ENCODE measurements at places on chromosomes 2 and 18.

GRCh38 chr2:233789554-233789953, 11.4 kb downstream of the MROH2A start:
- no peak for DNase-seq

DNA sequence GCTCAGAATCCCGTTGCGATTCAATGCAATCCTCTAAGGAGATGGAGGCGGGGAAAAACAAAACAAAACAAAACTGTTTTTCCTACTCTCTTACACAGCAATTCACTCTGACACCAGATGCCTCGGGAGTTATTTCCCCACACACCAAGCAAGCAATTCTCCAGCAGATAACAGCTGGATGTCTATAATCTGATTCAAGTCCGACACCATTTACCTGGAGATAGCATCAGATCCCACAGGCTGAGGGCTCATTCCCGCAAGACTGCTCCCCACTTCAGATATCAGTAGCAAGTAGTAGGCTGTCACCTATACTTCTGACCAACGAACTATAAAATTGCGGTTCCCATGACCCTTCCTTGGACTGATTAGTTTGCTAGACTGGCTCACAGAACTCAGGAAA, 58.7 kb downstream of the DTNB start:
- DNase-seq = no peak

DNA sequence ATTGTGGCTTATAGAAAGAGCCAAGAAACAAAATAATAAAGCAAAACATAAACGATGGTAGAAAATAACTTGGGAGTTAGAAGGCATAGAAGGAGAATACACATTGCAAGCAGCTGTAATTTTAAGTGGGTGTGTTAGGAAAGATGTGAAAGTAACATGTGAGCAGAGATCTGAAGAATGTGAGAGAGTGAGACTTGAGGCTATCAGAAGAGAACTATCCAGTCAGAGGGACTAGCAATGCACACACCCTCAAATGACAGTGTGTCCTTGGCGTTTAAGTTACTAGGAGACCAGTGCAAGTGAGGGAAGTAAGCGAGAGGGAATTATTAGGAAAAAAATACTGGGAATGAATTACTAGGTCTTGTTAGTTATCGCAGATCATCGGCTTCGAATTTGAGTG, 304.9 kb downstream of the DSEL start:
- DNase-seq = no peak

GRCh38 chr18:60675801-60676200, 303.2 kb upstream of the MC4R start:
- DNase-seq = no peak

GRCh38 chr2:146665800-146666199, 1179.0 kb upstream of the ACVR2A start:
- no peak for DNase-seq

GRCh38 chr2:1318366-1319009, 94.8 kb upstream of the TPO start:
- DNase-seq = no peak

DNA sequence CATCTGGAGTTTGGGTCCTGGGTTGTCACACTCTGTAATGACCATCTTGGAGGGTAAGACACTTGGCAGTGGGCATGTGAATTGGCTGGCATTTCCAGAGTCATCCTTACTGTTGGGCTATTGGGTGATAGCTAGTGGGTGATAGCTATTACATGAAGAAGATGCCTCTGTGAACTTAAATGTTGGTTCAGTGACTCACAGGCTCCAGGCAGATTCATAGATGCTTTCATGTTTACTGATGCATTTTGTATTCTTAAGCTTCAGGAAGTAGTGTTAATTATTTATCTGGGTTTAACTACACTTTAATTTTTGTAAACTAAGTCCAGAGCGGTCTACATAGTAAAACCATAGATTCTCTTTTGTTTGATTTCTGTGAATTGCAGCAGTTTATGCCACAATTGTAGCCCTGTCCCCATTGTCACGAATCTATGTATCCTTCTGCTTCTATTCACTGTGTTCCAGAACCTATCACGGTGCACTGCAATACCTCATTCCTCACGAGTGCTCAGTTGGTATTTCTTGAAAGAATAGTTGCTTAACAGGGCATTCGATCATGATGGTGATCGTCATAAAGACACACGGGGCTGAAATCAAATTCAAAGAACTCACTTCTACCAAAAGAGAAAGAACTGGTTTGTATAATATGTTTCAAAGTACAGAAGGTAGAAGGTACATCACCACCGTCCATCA, 79.7 kb downstream of the GBX2 start:
- DNase-seq = no peak

GRCh38 chr2:81266106-81266505, 961.6 kb upstream of the LRRTM1 start:
- DNase-seq = peak; percentile 29

DNA sequence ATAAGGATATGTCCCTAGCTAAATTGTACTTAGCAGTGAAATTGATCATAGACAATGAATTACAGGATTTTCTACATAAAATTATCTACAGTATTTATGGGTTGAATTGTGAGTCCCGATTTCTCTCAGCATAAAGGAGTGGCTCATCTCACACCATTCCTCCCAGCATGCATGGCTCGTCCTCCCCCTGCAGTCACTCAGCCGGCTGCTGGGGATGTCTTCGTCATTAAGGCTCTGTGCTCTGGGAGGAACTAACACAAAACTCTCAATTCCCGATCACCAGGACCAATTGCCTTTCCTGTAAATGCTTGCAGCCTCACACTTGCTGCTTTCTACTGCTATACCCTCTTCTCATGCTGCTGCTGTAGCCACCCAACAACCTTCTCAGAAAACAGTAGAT, 75.9 kb downstream of the TXNL1 start:
- no peak for DNase-seq

DNA sequence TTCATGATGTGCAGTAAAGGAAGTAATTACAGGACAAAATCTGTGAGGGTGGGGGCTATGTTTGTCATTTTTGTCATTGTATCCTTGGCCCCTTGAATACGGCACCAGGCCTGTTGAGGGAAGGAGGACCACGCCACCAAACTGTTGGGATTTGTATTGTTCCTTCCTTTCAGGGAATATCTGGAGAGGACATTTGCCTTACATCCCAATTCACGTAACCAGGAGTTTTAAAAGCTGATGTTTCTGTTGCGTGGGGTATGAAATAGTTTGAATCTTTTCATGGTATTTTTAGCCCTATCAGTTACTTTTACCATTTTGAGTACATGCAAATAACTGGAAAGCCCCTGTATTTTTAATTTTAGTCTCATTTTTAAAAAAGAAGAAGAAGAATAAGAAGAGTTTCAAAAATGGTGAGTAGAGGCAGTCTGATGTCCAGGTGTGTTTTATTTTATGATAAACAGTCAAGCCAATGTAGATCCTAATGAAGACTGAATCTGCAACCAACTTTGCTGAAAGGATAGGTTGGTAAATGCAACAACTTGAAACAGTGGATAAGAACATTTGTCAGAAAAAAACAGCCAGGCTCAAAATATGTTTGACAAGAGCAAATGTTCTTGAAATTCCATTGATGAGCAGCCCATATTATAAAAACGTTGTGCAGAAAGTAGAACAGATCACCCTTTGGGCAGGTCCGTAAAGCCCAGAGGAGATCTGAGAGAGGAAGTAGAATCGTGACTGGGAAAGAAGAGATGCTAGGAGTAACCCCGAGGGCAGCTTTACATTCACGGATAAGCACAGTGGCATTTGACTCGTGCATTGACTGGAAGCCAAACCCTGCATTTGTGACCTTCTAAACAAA, 54.5 kb downstream of the RASGRP3 start:
- DNase-seq = no peak

DNA sequence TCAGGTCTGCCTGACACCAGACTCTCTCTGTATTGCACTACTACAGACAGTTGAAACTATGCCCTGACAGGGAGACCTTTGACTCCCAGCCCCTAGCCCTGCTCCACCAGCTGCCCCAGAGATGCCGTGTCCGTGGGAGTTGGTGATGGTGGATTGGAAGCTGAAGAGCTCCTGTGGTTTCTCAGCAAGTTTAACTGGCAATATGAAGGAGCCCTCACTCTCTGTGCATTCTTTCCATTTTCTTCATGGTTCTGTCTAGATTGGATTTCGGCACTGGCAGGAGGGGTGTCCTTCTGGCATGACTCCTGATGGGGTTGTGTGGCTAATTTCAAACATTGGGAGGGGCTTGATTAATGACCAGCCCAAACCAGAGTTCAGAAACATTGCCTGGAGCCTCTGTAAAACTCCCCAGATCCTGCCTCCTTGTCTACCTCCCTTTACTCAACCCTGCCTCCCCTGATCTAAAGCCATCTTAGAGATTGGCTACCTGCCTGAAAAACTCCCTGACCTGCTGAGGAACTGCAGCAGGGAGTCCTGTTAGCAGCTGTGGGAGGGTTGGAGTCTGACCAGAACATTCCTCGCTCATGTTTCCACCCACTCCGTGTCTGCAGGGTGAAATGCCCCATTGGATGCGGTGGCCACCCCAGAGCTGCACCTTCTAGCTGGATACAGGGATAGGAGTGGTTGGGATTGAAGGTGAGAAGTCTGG, 206.9 kb upstream of the SPRED2 start:
- DNase-seq = no peak

DNA sequence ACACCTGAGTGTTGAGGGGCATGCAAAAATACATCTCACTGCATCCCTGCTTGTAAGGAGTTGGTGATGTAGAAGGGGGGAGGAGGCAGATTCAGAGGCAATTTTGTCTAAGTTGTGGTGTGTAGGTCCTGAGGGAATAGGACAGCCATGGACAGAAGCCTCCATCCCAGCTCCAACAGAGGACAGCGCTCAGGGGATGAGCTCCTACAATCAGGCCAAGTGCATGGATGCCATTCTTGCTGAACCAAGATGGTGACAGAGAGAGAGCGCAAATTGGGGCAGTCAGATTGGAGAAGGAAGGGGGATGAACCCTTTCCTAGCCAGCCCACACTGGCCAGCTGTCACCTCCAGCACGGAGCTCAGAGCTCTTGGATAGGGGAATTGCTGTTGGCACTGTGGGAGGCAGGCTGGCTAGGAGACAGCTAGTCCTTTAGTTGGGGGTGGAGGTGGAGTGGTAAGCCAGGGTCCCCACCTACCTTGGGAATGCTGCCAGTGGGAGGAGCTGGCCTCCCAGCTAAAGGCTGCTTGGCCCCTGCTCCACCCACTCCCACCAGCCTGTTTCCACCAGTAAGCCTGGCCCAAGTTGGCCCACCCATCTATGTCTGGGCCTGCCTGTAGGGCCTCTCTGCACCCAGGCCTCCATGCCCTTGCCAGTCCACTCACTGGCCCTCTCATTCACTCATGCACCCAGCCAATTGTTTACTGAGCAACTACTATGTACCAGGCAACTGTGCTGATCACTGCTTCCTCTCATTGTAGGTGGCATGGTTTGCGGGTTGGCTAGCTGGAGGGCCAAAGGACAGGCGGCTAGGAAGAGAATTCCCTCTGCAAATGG, 2.5 kb upstream of the PER2 start:
- DNase-seq = no peak

- DNase-seq = no peak
Observed at GRCh38 chr2:159683817-159684216, 28.5 kb upstream of the MARCHF7 start.

GRCh38 chr18:56019908-56020307, 431.9 kb upstream of the TCF4 start:
- no peak for DNase-seq

DNA sequence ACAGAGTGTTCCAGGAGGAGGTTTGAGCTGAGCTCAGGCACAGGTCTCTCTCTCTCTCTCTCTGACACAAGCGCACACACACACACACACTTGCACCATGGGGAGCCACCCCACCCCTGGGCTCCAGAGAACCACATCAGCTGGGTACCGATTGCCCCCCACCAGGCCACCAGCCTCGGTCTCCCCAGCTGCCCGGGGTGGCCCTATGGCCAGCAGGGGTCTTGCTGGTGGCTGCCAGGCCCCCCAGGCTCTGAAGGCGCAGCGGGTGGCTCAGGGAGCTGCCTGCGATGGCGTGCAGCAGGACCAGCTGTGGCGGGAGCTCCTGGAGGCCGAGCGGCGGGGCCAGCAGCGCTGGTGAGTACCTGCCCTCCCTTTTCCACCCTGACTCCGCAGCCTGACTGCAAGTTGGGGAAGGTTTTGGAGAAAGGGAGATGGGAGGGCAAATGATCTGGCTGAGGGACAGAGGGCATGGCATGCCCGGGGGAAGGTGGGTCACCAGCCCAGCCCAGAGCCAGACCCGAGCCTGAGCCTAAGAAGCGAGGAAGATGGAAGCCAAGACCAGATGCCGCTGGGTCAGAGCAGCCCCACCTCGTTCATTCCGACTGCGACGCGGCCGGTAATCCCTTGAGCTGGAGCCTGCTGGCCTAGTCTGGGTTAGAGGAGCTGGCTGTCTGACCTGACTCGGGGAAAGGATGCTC, 21.9 kb upstream of the SLC66A3 start:
- DNase-seq = peak; percentile 79

- no peak for DNase-seq
Observed at GRCh38 chr18:39835303-39836030, 2119.6 kb upstream of the PIK3C3 start.

GRCh38 chr2:106339132-106339531, 129.1 kb downstream of the RGPD3 start:
- peak; percentile 52 for DNase-seq

- DNase-seq = no peak
Observed at GRCh38 chr2:54897420-54898310, 152.6 kb downstream of the RTN4 start.

DNA sequence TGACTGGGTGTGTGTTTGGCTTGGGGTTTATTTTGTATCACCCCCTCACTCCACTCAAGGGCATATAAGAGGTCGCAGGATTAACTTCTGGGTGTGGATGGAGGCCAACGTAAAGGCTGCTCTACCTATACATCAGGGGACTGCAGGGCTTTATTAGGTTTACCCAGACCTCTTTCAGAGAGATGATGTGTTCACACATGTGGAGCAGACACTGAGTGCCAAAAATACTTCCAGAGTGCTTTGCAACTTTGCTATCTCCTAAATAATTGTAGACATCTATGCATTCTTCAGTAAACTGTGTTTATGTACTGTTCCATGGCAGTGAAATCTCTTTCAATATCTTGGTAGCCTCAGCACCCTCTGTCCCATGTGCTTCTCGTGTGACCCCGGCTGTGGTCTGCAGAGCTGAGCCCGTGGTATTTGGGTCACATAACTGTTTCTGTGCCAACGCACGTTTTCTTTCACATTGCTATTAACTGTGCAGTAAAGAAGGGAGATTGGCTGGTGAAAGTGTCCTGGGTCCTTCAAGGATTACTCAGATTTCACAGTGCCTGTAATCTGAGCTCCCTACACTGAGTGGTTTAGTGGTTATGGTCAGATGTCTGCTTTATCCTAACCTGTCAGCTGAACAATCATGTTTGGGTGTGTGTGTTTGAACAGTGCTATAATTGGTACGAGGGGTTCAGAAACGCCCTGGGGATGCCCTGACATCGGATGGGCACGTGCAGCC, 208.1 kb downstream of the VAPA start:
- DNase-seq = peak; percentile 83

GRCh38 chr2:10486601-10487079, 38.5 kb upstream of the ODC1 start:
- DNase-seq = no peak

DNA sequence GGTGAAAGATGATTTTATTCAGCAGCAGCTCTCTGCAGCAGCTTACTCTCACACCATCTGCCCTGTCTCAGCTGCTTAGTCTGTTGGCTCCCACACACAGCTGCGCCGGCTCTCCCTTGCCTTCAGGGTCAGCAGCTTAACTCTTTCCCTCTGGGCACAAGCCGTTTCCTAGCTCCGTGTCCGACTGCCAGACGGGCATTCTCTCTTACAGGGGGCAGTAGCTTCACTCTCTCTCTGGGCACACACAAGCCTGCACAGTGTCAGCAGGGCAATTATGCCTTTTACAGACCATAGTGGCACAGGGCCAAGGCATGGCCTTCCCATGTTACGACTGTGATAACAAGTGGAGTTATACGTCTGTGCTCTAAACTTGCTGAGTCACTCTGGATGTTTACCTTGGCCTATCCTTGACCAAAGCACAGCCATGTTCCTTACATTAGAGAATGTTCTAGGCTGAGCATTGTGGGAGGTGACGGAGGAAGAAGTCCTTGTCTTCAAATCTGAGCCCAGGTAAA, 31.7 kb downstream of the PCARE start:
- DNase-seq = peak; percentile 81
